HFFc6 (cell line): ENCODE measurements at places on chromosomes 5 and 9. TPM values are rescaled to one million over a fixed set of nuclear protein-coding genes. Genes with fewer than 3 reads are reported as not detected.

DNA sequence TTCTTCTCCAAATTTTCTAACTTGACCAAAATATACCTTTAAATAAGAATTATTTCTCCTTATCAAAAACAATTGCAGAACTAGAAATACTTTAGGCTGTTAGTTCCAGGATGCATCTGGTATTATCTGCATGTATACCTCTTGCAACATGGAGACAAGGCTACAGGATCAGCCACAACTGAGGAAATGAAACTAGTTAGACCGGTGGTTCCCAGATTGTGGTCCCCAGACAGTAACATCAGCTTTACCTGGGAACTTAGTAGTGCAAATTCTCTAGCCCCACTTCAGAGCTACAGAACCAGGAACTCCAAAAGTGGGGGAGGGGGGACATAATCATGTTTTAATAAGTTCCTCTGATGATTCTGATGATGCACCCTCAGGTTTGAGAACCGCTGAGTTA is 61.6 kb upstream of the C9orf72 start:
- H3K27me3 ChIP-seq: no peaks in the 10 kb centered on the region; the same call in 1 of the 2 replicates
- no peak overlapping the region for H3K4me3 ChIP-seq
- DNase-seq: no peak

- no peaks in the 10 kb centered on the region for H3K4me1 ChIP-seq
- no peak overlapping the region for H3K4me3 ChIP-seq
- no peaks in the 10 kb centered on the region; the same call in 1 of the 2 replicates for H3K36me3 ChIP-seq
- no peak for DNase-seq
These were observed 176.1 kb downstream of the PAM start for GRCh38 chr5:102931085-102931725.

- no peak overlapping the region for H3K27ac ChIP-seq
- no peaks in the 10 kb centered on the region for H3K27me3 ChIP-seq
- no peaks in the 10 kb centered on the region for H3K4me1 ChIP-seq
These were observed 2.6 kb upstream of the FREM1 start for GRCh38 chr9:14912859-14913258.

- no peak overlapping the region for H3K4me3 ChIP-seq
- peaks cover 14% of the 10 kb centered on the region for H3K4me1 ChIP-seq
- H3K36me3 ChIP-seq: no peaks in the 10 kb centered on the region
- DNase-seq: peak; percentile 76
- peak overlapping the region; percentile 61; the same call in 1 of the 2 replicates for H3K27ac ChIP-seq
- H3K27me3 ChIP-seq: peaks cover 5% of the 10 kb centered on the region; the same call in 1 of the 2 replicates
These were observed 87.8 kb downstream of the RXRA start for GRCh38 chr9:134413890-134414623.

DNA sequence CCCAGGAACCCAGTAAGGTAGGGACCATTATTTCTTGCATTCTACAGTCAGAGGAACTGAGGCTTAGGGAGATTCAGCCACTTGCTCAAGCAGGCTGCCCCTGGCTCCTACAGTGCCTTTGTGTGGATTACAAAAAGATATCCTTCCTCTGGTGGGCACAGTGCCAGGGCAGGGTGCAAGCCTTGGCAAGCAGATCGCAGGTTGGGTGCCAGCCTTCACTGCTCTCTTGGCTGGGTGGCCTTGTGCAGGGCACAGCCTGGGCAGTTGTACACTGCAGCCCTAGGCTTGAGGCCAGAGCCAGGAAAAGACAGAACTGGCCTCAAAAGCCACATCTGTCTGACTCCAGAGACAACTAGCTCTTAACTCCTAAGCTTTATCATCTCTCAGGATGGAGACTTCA is 15.0 kb downstream of the DOCK2 start:
- peak overlapping the region; percentile 94; the same call in 1 of the 2 replicates for H3K27ac ChIP-seq
- H3K36me3 ChIP-seq: 0 out of 2 replicates have a peak, but pooled peaks cover 4% of the 10 kb centered on the region
- H3K27me3 ChIP-seq: no peaks in the 10 kb centered on the region
- DNase-seq: no peak

Gene SEMA4D
- not detected in 3 replicates for total RNA-seq

DNA sequence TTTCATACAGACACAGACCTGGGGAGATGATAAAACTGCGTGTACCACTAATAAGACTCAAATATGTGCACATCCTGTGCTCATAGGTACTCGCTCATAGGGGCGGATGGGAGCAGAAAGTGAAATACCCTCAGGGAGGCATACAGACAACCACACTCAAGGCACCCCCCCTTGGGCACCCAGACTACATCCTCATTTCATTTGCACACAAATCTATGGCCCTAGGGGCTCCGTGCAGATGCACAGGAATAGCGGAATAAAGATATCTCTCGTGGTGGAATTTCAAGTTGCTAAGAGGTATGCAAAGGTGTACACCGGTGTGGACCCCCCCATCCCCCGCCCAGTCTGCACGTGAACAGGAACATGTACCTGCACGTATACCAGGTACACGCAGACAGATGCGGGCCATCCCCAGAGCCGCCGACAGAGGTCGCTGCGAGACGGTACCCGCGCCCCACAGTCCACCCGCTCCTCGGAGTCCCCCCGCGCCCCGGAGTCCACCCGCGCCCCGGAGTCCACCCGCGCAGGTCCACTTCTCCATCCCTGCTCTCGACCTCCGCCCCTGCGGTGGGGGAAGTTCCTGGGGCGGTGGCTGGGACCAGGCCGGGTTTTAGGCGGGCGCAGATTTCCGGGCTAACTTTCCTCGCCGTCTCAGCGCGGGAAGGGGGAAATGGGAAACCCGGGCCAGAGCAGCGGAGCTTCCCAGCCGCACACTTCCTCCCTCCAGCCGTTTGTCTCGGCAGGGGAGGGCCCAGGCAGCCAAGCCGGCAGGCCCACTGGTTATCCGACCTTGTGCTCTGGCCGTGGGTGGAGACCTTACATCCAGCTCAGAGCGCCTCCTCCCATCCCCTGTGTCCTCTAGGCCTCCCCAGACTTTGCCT is 1.0 kb upstream of the IL12B start:
- H3K27ac ChIP-seq: peak overlapping the region; percentile 62
- peaks cover 53% of the 10 kb centered on the region for H3K4me1 ChIP-seq
- H3K4me3 ChIP-seq: peak overlapping the region; percentile 82

DNA sequence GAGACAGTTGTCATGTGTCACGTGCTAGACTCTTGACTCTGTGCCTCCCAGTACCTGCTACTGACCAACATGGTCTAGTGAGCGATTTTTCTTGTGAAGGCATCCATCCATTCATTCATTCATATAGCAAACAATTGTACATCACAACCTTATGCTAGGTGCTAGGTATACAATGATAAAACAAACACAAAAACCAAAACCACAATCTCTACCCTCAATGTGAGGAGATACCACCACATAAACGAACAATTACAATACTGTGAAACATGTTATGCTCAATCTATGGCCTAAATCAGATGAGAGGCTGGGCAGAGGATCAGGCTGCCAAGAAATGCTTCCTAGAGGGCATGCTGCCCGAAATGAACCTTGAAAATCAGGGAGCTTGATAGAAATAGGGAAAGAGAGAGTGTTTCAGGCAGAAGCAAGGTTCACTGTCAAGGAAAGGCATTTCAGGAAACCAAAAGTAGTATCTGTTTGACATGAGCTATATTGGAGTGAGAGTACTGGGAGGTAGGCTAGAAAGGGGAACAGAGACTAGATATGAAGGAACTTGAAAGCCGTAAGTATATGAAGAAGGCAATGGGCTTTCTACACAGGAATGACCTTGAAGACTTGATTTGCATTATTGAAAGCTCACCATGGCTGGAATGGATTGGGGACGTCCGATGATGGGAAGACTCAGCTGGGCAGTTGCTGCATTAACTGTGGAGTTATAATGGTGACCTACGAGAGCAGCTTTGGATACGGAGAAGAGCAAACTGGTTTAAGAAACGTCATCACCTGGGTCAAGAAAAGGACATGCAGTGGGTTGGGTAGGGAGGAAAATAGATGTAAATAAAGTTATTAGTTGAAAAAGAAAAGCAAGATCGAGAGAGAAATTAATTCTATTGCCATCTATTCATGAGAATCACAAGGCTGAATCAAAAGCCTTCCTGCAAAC is 90.1 kb downstream of the THBS4 start:
- peaks cover 3% of the 10 kb centered on the region; the same call in 1 of the 2 replicates for H3K27me3 ChIP-seq
- no peaks in the 10 kb centered on the region for H3K36me3 ChIP-seq
- peak overlapping the region; percentile 63 for H3K4me3 ChIP-seq
- no peak for DNase-seq
